ENCODE measurements at places on chromosomes 2 and 18.

- DNase-seq, result no peak
Observed at GRCh38 chr2:132645176-132645575, 24.8 kb downstream of the LYPD1 start.

GRCh38 chr2:159445307-159445706 is 158.8 kb upstream of the WDSUB1 start:
- DNase-seq, result no peak

GRCh38 chr18:23585007-23585871 is 1.1 kb downstream of the NPC1 start:
- peak; percentile 53 for DNase-seq

- no peak for DNase-seq
Observed at GRCh38 chr18:59416818-59417217, 57.8 kb upstream of the LMAN1 start.

- DNase-seq, result peak; percentile 96
Observed at GRCh38 chr2:189285962-189286645, 106.5 kb upstream of the COL5A2 start.

- no peak for DNase-seq
Observed at GRCh38 chr18:50424877-50425690, 50.2 kb downstream of the SKA1 start.

DNA sequence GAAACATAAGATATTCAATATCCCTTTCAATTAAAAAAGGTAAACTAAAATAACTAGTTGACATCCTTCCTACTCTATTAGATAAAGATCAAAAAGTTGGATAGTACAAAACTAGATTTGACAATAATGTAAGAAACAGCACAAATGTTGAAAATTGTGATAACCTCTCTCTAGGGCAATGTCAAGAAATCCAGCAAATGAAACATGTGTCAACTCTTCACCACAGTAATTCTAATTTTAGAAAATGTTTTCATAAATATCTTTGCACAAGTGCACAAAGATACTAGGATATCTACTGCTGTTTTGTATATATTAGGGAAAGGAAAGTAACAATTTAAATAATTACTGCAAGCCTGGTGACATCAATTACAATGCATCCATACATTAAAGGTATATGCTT is 1220.1 kb downstream of the LRP1B start:
- DNase-seq, result no peak

GRCh38 chr18:33536904-33537303 is 41.1 kb upstream of the ASXL3 start:
- DNase-seq, result no peak

GRCh38 chr18:79497638-79498081 is 101.9 kb downstream of the NFATC1 start:
- DNase-seq, result peak; percentile 54

DNA sequence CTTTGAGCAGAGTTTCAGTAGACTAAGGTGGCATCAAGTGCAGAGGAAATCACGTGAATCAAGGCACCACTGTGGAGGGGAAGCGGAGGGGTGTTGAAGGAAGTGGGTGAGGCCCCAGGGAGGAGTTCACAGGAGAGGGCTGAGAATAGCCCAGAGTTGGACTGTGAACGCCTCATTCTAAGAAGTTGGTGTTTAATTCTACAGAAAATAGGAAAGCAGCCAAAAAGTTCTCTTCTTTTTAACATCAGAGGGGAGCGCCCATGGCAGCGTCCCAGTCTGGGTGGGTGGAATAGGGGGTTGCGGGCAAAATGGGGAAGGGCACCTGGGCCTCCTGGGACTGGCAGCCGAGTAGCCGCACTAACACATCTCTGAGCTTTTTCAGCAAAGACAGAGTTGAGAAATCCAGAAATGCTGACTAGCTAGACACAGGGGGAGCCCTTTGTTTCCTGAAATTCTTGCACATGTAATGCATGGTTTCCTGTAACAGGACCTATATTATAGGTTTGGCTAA is 97.0 kb downstream of the NEB start:
- DNase-seq, result no peak

- DNase-seq, result peak; percentile 14
Observed at GRCh38 chr2:88692187-88692586, 714 bp downstream of the RPIA start.

DNA sequence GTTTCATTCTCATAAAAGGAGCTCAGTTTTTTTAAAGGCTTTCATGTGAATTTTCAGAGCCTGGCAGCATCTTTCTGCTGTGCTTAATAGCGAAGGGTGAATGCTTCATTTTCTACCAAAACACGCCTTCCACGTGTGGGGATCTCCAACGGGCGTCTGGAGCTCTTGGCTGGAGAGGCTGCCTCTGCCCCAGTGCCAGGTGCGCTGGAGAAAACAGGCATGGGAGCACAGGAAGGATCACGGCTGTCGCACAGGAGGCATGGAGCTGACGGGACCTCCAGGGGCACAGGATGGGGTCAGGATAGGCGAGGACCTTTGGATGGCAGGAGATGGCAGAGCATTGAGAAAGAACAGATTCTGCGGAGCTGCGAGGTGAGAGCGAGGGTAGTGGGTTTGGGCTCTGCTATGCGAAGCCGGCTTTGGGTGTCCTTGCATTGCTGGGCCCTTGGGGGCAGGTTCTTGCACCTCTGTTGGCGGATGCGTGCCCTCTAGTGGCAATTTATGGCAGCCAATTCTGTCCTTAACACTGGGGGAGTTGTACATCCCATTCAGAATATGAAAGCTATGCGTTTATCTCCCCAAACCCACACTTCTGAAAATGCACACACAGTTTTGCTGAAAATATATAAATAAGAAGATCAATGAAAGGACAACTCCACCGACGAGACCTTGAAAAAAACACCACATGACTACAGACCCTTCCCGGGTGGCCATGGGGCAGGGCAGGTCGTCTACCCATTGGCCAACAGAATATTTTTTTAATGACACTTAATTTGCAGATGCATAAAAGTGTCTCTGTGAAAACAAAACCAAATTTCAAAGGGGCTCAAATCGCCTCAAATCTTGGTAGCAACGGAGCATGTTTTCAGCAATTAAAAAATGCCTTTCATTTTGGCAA is 90.4 kb upstream of the SLC35G4 start:
- DNase-seq, result peak; percentile 56

- DNase-seq, result no peak
Observed at GRCh38 chr2:10623776-10624175, 66.0 kb downstream of the NOL10 start.

- DNase-seq, result no peak
Observed at GRCh38 chr2:177541258-177541991, 148.9 kb downstream of the AGPS start.

- DNase-seq, result no peak
Observed at GRCh38 chr2:149849136-149849535, 261.6 kb upstream of the MMADHC start.

DNA sequence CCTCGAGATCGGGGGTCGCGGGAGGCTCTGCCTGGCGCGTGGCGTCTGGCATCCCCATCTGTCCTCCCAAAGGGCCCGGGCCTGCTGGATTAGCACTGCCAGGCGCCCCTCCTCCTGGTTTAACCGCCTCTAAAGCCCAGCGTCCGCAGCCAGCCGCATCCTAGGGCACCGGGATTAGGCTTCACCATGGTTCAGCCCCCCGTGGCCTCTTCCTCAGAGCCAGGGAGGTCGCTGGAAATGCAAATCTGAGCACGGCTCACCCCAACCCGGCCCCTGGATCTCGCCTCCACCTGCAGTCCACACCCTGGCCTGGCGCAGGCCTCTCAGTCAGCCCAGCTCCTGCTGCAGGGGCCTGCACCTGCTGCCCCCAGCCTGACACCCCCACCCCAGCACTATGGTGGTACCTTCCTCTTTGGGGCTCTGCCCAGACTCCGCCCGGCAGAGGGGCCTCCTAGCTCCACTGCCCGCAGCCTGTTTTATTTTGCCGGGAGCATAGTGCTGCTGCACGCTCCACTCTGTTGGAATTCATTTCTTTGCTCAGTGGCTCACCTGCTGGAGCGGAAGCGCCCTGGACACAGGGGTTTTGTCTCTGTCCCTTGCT is 13.2 kb downstream of the PRELID3A start:
- no peak for DNase-seq

GRCh38 chr2:137764646-137765045 is 199.6 kb upstream of the HNMT start:
- DNase-seq, result no peak

DNA sequence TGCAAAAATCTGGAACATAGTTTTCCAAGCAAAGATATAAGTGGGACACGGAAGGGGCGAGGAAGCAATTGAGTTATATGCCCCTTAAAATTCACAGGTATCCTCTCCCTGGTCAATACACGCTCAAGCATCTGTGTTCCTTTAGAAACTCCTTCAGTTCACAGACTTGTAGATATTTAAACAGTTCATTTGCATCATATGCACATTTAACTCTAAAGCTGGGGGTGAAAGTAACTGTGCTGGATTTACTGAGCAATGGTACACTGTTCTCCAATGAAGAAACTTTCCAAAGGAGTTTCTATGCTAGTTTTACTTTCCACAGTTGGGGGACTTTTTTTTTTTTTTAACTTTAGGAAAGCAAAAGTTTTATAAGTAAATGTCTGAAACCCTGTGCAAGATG is 293.0 kb upstream of the TNP1 start:
- no peak for DNase-seq

- no peak for DNase-seq
Observed at GRCh38 chr2:30470426-30470825, 23.4 kb downstream of the LCLAT1 start.

- peak; percentile 99 for DNase-seq
Observed at GRCh38 chr18:49725809-49726674, 87.3 kb downstream of the ACAA2 start.

GRCh38 chr2:203997980-203998809 is 61.6 kb downstream of the ICOS start:
- peak; percentile 9 for DNase-seq

GRCh38 chr2:225064362-225064761 is 22.1 kb upstream of the DOCK10 start:
- DNase-seq, result no peak

DNA sequence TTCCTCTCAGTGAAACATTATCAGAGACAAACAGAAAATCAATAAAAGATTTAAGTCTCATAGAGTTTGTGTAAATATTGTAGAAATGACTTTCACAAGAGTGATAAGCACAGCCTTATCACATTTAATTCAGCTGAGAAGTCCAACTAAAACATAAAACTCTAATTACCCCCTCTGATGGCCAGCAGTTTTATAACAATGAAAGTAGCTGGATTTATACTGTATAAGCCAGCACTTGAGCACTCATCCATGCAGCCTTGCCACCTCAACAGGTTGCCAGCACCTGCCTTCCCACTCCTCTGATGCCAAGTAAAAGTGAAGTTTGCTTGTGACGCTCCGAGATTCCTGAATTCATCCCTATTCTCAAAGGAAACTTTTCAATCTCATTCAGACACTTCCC is 103.0 kb upstream of the STK39 start:
- DNase-seq, result no peak

- peak; percentile 14 for DNase-seq
Observed at GRCh38 chr18:75654851-75655751, 227.6 kb upstream of the SMIM21 start.

DNA sequence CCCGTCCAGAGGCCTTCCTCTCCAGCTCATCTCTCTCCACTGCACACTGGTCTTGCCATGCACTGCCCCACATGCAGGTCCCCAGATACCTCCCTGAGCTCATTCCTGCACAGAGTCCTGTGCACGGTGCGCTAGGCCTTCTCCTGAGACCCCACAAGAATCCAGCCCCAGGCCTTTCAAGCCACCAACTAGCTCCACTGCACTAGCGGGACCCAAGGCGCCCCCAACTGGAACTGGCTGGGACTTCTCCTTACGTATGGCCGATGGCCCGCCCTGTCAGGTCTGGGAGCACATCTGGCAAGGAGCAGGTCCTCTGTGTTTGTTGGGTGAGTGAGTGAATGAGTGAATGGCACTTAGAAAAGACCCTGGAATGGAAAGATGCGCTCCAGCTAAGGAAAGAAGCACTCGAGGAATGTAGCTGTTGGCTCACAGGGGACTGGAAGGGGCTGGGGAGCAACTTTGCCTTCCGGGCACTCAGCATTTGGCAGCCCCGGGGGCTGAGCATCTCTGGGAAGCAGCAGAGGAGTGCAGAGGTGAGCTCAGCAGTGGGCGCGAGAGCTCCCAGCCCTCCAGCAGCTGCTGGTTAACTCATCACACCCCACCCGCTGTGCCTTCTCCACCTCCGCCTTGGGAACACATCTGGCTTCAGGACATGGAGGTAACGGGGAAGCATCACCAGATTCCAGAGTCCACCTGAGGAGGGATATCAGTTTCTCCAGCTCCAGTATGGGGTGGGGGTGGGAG is 223.1 kb downstream of the GLI2 start:
- no peak for DNase-seq

- no peak for DNase-seq
Observed at GRCh38 chr2:185522472-185522871, 216.1 kb upstream of the FSIP2 start.

GRCh38 chr2:200252265-200253067 is 54.0 kb upstream of the SPATS2L start:
- DNase-seq, result peak; percentile 83

DNA sequence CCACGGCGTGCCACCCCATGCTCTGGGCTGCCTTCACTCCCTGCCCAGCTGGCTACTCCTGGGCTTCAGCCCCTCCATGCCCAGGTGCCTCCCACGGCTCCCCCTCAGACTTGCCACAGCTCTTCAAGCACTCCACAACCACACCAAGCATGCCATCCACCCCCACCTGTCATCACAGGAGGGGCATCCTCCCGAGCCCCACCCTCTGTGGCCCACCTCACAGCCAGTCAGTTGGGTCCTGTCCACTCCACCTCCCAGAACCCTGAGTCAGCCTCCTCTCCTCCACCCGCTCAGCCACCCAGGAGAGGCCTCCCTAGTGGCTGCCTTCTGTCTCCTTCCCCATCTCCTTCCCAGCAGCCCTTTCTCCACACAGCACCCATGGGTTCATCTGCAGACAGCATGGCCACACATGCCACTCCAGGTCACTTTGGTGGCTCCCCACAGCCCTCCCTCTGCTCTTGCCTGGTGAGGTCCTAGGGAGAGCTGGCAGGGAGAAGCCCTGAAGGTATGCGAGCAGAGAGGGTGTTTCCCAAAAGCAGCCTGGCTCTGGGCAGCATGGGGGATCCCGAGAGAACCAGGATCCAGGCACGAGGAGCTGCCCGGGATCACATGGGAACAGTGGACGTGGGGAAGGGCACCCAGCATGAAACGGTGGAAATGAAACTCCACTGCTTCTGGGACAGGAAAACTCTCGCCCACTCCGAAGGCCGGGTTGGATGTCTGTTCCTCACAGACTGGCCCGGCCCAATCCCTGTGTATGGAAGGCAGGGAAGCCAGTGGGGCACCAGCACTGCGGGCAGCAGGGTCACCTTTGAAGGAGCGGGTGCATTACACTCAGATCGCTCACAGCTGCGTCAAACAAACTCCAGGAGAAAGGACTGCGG is 2.7 kb downstream of the LIMS2 start:
- no peak for DNase-seq

DNA sequence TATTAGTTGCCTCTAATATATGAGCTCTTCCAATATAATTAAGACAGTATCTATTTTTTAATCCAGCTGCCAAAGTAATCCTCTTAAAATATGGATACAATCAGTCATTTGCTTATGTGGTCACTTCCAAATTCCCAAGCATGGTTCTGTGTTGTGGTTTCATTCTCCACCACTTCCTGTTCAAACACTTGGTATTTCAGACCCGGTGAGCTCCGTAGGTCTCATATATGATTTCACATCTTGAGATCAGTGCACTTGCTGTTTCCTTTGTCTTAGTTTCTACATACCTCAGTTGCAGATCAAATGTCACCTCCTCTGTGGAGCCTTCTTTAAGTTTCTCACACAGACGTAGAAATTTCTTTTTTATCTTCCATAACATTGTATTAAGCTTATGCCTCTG is 254.2 kb downstream of the KCNS3 start:
- peak; percentile 54 for DNase-seq
